ENCODE measurements at places on chromosomes 16 and 17. TPM values are rescaled to one million over a fixed set of nuclear protein-coding genes. Genes with fewer than 3 reads are reported as not detected.

Gene KRT14
- not detected for polyA plus RNA-seq

Gene DNASE1L2
- polyA plus RNA-seq: 1.6 TPM

Gene CDRT15L2
- polyA plus RNA-seq: not detected

Gene AOC3
- 5.4 TPM for polyA plus RNA-seq

Gene KRTAP4-5
- polyA plus RNA-seq: not detected

DNA sequence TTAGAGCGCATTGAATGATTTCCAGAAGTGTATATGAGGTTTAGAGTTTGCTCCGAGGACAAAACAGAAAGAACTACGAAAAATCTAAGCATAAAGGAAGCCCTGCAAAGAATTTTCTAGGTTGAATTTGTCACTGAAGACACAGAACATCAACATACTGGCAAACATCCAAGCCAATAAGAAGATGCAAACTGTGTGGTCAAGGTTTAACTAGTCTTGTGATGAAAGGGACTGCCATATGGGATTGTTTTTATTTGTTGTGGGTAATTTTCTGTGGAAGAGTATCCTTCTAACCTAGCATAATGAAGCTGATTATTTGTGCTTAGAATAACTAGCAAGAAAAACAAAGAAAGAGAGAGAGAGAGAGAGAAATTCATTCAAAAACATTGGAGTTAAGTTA, 492.0 kb upstream of the ERCC4 start:
- DNase-seq: no peak

DNA sequence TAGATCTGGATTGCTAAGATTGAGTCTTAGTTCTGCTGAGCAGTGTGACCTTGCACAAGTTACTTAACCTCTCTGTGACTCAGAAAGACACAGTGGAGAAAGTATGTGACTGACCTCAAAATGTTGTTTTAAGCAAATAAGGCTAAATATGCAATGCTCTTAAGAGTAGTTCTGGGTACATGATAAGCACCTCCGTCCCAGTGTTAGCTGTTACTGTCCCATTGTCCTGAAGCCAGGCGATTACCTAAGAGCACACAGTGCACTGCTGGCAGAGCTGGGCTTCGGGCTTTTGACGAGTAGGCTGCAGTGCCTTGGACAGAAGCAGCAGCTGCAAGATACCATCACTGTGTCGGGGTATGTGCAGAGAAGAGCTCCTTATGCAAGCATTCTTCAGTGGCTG, 32.7 kb upstream of the FOXF1 start:
- no peak for DNase-seq

- DNase-seq: no peak
Measured at GRCh38 chr16:67842509-67843342, 606 bp downstream of the THAP11 start.

DNA sequence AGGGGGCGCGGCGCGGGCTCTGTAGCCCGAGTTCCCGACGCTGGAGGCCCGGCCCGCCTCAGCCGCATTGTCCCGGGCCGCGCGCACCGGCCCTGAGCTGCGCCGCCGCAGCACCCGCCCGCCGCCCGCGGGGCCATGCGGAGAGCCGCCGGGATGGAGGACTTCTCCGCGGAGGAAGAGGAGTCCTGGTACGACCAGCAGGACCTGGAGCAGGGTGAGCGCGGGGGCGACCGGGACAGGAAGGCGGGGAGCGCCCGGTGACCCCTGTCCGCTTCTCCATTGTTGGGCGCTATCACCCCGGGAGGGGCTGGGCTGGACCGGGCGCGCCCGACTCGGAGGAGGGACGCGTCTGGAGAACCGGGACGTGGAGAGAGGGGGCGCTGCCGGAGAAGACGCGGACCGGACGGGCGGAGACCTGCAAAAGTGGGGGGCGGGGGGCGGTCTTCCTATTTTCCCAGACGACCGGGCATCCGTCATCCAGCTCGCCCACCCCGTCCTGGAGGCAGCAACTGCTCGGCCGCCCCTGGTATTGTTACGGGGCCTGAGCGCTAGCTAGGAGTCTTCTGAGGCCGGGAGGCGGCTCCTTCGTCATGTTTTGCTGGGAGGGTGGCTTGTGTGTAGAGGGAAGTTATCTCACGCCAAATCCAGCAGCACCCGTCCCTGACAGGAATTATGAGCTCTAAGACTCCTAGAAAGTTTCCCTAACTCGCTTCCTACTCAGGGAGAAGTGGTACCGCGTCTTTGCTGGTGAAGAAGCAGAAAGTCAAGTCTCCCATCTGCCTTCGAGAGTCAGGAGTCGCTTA, 678 bp downstream of the CDR2L start:
- DNase-seq: peak; percentile 84

GRCh38 chr17:38441429-38442061, 13.3 kb downstream of the ARHGAP23 start:
- DNase-seq: no peak

- no peak for DNase-seq
Measured at GRCh38 chr17:80781807-80782277, 209.8 kb upstream of the CHMP6 start.

DNA sequence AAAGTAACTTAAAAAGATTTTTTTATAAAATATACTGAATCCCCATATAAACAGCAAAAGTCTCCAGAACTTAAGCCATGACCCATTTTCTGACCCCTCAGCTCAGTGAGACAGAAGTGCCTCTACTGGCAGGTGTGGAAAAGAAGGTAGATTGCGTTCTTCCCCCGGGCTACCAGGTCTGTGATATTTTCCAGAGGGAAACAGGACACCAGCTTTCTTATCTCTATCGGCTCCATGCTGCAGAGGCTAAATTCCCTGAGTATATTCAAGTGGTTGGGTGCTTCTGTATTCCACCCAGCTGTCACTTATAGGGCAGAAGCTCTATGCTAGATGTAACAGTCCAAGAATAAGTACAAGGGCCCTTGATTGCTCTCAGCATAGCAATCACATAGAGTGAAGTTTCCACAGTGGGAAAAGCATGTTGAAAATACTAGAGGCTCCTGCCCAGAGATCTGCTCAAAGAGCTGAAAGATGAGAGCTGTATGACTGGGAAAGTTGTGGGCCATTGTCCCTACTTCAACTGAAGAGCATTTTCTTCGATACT, 687.3 kb downstream of the CDH11 start:
- DNase-seq: no peak

DNA sequence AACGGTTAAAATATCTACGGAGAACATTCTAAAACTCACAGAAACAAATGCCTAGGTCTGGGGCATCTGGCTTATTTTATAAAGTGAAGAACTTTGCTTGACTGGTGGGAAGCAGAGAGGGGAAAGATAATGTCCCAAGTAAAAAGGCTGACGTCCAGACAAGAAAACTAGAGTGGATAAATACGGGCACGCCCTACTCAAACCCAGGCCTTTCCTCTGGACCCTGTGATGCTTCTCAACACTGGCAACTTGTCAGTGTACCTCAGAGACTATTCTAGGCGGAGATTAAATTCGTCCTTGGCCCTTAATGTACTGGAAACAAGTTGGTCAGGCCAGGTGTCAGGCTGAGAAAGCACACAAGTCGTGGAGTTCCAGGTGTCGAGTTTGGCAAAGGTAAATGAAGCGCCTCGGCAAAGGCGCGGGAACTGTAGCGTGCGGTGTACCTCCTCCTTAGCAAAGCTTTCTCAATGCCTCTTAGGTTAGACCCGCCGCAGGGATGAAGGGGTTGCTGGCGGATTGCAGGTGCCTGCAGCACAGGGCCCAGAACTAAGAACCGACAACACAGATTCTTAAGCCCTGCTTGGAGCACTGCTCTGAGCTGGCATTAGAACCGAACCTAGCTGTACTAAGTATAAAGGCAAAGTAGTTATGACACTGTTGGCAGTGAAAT, 668 bp upstream of the UNK start:
- no peak for DNase-seq

DNA sequence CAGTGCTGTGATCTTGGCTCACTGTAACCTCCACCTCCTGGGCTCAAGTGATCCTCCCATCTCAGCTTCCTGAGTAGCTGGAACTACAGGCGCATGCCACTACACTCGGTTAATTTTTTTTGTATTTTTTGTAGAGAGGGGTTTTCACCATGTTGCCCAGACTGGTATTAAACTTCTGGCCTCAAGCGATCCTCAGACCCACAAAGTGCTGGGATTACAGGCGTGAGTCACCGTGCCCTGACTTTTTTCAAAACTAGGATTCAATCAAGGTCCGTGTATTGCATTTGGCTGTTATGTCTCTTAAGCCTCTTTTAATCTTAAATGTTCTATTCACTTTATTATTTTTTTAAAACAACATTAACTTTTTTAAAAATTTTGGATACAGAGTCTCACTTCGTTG, 4.3 kb upstream of the CCL22 start:
- DNase-seq: no peak

GRCh38 chr16:15671530-15672117, 21.6 kb downstream of the NDE1 start:
- no peak for DNase-seq

GRCh38 chr17:38727736-38728135, 2.4 kb upstream of the CISD3 start:
- DNase-seq: no peak
